ENCODE measurements at places on chromosomes 3 and 15.

GRCh38 chr15:83108266-83109219, 1.1 kb downstream of the TM6SF1 start:
- no peak for DNase-seq

DNA sequence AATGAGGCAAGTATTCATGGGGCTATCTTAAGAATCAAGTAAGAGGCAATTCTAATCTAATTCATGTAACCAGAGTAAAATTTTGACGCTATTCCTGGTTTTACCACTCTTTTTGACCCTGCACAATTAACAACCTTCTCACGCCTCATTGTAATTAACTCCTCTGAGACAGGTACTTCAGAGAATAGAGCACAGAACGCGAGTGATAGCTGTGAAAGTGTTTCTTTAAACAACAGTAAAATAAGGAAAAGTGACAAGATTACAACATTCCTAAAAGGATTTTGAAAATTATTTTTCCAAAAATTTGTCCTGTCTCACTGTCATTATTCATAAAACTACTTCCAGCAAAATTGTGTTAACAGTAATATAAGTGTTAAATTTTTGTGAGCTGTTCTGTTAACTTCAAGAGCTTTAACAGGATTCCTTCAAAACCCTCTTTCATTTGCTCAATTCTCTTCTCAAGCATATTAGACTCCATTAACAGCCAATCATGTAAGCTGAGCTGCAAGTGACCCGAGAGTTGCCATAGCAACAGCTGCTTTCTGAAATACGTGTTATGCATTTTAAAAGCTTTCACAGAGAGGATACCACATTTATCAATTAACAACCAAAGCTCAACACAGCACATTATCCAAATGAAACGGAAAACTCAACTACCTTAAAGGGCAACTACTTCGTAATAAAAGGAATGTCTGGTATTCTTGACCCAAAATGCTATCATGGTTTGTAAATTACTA, 93.1 kb downstream of the STAG1 start:
- DNase-seq, result no peak

DNA sequence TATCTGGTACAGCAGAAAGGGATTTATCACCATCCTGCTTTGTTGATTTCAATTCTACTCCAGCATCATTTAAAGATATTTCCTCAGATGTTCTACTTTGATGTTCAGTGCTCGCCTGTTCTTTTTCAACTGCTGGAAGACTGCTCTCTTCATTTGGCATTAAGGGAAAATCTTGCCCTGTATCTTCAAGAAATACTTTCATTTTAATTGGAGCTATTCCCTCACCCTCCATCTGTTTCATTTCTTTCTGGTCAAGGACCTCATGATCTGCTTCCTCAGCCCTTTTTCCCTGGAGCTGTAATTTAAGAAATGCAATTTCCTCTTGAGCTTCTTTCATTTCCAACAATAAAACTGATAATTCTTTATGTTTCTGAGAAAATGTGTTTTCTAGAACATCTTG, 37.8 kb upstream of the HCLS1 start:
- no peak for DNase-seq

- DNase-seq, result no peak
Measured at GRCh38 chr3:107817076-107817475, 273.8 kb downstream of the CD47 start.

- DNase-seq, result no peak
Measured at GRCh38 chr15:28459279-28459678, 73.5 kb downstream of the GOLGA8G start.

- no peak for DNase-seq
Measured at GRCh38 chr3:104796556-104796955, 570.2 kb upstream of the ALCAM start.

- no peak for DNase-seq
Measured at GRCh38 chr3:60086811-60087210, 1037.0 kb upstream of the CFAP20DC start.

- no peak for DNase-seq
Measured at GRCh38 chr3:127137757-127138536, 55.0 kb upstream of the PRR23E start.

DNA sequence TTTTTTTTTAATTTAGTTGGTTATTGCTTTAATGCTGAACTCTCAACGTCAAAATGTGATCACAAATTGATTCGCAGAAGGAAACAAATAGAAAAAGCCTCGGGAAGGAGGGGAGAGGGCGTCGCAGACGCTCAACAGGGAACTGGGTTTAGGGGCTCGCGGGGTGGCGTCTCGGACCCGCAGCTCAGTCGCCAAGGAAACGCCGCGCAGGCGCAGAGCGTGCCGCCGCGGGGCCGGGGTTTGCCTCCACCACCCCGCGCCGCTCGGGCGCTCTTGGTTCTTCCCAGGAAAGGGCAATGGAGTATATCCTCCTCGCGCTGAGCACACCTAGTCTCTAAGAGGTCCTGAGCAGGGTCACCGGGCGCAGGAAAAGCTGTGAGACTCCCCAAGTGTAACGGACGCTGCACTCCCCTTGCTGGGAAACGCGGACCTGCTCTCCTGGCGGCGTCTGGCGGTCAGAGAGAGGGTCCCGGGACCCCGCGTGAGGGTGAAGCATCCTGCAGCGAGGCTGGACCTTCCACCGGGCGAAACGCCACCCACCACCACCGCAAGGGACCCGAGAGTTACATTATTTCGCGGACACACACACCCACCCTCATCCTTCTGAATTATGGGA, 753 bp downstream of the PLCH1 start:
- no peak for DNase-seq

GRCh38 chr3:52249683-52250082, 4.1 kb downstream of the PPM1M start:
- DNase-seq, result no peak

DNA sequence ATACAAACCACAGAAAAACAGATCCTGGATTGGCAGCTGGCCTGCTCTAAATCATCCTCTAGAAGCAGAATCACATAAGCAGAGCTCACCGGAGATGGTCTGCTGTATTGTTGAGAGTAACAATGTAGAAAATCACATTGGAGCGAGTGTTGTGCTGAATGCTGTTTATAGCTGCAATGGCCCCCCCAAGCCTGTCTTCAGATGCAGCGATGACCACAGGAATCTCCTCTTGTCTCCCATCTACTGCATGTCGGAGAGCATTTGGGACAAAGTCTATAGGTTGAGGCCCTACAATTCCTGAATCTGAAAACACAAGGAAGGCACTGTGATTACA, 8.0 kb downstream of the GLT8D1 start:
- DNase-seq, result no peak

DNA sequence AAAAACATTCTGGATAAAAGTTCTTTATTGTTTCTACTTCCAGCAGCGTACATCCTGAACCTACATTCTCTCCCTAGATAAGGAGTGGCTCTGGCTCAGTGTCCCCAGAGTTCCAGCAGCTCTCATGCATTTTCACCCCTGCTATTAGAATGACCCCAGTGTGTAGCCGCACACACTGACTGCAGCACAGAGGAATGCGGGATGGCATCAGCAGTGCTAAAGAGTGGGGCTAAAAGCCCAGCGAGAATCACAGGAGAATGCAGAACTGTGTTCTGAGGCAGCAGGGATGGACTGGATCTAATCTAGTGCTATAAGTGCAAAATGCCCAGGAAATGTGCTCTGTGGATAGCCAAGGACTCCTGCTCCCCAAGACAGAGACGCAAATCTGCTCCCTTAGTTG, 66.4 kb upstream of the TJP1 start:
- no peak for DNase-seq

- no peak for DNase-seq
Measured at GRCh38 chr3:127484601-127485388, 105.7 kb downstream of the TPRA1 start.

- no peak for DNase-seq
Measured at GRCh38 chr3:193915099-193915498, 220.8 kb upstream of the HES1 start.

DNA sequence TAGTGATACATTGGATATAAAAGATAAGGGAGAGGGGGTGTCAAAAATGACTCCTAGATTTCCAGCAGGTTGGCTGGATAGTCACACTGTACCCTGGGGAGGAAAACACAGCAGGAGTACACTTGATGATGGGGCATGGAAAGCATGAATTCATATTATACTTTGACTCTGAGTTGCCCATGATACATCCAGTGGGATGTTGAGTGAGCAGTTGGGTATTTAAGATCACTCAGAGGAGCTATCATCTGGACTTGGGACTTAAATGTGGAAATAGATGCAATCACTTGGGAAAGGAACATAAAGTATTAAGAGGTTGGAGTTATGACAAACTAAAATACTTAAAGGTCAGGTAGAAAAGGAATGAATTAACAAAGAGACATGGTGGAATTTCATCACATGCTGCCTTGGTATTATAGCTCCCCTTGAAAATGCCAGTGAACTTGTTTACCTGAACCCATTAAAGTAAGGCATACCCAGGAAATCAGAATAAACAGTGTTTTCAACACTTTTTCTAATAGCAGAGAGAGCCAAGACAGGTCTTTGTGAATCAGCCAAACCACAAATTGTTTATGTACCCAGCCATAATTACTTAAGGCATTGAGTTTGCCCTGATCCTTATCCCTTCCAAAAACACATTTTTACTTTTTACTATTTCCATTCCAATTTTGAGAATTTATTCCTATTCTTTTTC, 49.9 kb upstream of the ABI3BP start:
- no peak for DNase-seq

- peak; percentile 12 for DNase-seq
Measured at GRCh38 chr3:56758539-56758981, 43.2 kb downstream of the ARHGEF3 start.

DNA sequence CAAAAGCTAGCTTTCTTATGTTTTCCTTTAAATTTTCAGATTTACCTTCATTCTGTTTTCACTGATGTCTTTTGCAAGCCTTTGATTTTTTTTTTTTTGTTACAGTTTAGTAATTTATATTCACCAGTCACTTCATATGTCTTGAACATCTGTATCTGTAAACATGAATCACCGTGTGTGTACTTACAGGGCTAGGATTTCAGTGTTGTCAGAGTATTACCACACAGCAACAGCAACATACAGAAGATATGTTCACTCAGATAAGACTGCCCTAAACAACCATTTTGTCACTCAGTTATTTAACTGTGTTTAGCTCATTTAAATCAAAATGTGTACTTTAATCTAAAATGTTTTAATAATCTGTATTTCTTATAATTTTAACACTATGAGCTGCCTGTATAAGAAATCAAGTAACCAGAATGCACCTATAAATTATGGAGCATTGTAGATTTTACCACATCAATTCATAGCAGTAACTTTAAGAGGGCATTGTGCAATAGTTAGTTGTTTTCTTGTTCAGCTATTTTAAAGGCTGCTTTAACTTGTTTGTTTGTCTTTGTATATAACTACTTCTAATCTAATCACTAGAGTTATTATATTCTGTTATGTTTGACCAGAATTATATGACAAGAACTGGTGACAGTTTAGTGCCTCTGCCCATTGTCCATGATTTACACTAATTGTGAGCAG, 50.4 kb downstream of the GHSR start:
- no peak for DNase-seq

DNA sequence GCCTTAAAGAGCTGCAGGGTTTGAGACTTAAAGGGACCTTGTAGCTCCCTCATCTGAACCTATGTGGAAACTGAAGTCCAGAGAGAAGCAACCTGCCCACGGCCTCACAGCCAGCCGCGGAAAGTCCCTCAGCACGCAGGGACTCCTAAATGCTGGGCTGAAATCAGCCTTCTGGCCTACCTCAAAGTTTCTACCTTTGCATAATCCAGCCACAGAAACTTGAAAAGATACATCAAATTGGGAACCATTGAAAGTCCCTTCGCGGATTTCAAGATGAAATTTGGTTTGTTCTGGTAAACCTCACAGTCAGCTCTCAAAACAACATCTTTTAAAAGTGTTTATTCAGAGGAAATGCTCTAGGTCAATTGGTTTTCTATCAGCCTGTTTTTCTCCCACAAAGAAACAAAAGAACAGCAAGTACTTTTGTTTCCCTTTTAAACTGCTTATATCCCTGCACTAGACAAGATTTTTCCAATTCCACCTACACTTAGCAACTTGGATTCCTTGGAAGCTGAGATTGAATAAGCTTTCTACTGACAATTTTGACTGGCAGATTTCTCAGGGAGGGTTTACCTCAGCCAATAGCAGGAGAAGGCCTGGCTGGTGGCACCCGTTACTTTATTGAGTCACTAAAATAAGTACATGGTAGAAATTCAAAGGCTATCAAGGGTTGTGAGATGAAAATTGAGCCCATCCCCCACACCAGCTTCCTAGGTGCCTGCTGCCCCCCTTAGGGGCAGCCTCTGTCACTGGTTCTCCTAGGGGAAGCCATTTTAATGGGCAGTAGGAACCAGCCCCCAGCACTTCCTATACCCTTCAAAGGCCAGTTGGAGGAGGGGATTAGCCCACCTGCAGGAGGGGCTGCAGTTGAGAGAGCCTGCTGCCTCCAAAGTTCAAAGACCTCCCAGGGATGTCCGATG, 171.2 kb downstream of the ADAMTS17 start:
- no peak for DNase-seq

DNA sequence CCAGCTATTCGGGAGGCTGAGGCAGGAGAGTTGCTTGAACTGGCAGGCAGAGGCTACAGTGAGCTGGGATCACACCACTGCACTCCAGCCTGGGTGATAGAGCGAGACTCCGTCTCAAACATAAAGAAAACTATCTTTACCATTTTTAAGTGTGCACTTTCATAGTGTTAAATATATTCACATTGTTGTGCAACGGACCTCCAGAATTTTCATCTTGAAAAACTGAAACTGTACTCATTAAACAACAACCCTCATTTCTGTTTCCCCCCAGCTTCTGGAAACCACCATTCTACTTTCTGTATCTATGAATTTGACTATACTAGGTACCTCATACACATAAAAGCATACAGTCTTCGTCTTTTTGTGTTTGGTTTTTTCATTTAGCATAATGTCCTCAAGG, 375.1 kb downstream of the SHQ1 start:
- DNase-seq, result no peak

- no peak for DNase-seq
Measured at GRCh38 chr3:101814835-101815234, 34.5 kb upstream of the NFKBIZ start.

- DNase-seq, result no peak
Measured at GRCh38 chr15:80744826-80745225, 34.3 kb upstream of the CEMIP start.

DNA sequence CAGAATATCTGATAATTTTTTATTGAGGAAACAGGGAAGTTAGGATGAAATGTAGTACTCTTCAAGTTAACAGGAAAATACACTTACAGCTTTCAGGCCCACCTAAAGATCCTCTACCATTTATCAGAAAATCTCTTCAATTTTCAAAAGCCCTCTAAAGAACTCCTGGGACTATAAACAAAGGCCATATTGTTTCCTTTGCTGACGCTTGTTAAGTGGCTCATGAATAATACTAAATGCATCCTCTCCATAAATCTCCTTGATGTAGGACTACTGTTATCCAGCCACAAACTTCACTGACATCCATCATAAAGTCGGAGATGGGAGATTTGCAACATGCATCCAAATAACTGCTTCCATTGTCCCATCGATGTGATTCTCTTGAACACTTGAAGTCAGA, 326.5 kb downstream of the ZIC1 start:
- DNase-seq, result no peak

- DNase-seq, result no peak
Measured at GRCh38 chr3:169204751-169205150, 458.8 kb downstream of the MECOM start.
